ENCODE measurements at places on chromosomes 2 and 18. TPM values are rescaled to one million over a fixed set of nuclear protein-coding genes. Genes with fewer than 3 reads are reported as not detected.

Gene C2orf66
- total RNA-seq: 0.11 TPM

Gene SFT2D3
- 13.1 TPM for total RNA-seq

Gene NTSR2
- total RNA-seq: not detected

Gene ESPNL
- total RNA-seq: 7.5 TPM

Gene TCF23
- not detected for total RNA-seq

Gene COLEC12
- under 0.01 TPM for total RNA-seq

Gene FAM237A
- total RNA-seq: not detected

Gene ANKRD30BL
- not detected for total RNA-seq

Gene FBXO41
- total RNA-seq: 7.5 TPM

Gene ASB18
- total RNA-seq: not detected

Gene METTL4
- total RNA-seq: 8.6 TPM

Gene PLCD4
- not detected for total RNA-seq

Gene C1QL2
- total RNA-seq: not detected

Data from placental epithelial cell (primary cell).